ENCODE measurements at places on chromosomes 16 and 17.

DNA sequence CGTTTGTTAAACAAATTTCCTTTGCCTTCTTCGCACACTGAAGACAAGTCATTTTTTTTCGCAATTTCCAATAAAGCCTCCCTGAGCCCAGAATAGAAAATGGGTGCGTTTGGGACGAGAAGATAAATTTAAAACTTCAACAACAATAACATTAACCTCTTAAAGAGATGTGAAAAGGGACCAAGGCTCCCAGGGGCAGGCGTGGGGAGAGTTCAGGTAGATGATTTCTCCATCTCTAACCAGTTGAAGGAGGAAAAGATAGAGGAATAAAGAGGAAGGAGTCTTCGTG lies 1.3 kb upstream of the HOXB4 start:
- no peak for DNase-seq

GRCh38 chr17:46148247-46148646 lies 45.0 kb downstream of the KANSL1 start:
- DNase-seq = no peak

- peak; percentile 55 for DNase-seq
Measured at GRCh38 chr17:49696233-49696761, 11.5 kb downstream of the SLC35B1 start.

DNA sequence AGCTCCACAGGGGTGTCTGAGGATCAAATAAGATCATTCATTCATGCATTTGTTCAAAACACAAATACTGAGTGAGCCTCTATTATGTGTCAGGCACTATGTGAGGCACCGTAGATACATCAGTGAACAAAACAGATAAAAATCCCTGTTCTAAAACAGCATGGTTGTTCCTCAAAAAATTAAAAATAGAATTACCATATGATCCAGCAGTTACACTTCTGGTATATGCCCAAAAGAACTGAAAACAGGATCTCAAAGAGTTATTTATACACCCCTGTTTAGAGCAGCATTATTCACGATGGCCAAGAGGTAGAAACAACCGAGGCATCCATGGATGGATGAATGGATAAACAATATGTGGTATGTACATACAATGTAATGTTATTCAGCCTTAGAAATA lies 15.4 kb downstream of the PIPOX start:
- no peak for DNase-seq

DNA sequence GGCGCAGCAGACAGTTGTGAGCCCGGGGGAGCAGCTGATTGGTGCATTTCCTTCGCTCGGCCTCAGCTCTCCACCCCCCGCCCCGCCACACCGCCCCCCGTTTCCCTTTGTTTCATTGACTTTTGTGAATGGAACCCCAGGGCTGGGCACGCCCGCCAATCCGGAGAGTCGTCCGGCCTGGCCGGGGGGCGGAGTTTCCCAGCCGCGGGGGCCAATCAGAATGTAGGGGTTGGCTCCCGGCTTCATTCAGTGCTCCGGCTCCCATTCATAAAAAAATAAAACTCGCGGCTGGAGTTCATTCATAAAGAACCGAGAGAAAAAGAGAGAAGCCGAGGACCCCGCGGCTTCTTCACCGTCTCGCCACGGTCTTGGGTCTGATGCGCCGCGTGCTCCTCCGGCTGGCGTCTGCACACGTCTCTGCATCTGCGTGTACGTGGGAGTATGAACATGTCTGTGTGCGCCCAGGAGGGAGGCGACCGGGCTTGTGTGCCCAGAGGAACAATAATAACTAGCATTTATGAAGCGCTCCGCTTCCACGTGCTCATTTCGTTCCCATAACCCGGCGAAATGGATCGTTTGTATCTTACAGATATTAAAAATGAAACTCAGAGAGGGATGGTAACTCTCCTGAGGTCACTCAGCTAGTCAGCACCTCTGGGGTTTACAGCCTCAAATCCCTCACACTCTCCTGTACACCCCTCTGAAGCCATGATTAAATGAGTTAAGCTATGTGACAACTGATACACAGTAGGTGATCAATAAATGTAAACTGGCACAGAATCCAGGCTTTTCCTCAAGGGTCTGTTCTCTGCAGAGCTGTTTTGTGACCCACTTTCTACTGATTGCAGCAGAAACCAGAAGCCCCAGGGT lies at the start of gene ETV4:
Gene ETV4 (minus strand): TSS at position 22 of the 870 bp plus-strand sequence. CDS start 723 bp downstream, outside the sequence.
- DNase-seq = peak; percentile 91

DNA sequence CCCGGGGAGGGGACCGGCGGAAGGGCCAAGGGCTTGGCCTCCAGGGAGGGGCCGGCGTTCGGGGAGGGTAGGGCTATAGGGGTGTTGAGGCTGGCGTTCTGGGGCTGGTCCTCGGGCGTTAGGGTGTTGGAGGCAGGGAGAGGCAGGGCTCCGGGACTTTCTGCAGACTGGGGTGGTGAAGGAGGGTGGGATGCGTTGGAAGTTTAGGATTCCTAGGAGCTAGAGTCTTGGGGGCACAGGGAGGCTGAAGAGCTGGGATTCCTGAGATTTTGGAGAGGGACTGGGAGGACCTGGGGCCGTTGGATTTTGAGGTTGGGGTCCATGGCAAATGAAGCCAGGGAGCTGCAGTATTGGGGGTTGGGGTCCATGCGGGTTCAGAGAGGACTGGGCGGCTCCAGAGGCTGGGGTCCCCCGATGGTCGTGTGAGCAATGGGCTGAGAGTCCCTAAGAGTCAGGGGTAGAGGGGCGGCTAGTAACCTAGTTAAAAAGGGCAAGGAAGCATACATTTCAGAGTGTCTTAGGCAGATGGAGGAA lies 740 bp downstream of the NFATC2IP start:
- peak; percentile 33 for DNase-seq

GRCh38 chr16:85445779-85446222 lies 167.3 kb upstream of the GSE1 start:
- DNase-seq = no peak

DNA sequence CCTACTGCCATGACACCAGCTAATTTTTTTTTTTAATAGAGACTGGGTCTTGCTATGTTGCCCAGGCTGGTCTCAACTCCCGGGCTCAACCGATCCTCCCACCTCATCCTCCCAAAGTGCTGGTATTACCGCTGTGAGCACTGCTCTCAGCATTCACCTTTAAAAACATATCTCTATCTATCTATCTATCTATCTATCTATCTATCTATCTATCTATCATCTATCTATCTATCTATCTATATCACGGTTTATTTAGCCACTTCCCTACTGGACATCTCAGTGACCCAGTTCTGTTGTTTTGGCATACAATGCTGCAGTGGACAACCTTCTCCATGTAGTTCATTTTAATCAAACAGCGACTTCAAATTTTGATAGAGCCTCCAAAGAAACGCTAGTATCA lies 1.3 kb upstream of the PHAF1 start:
- no peak for DNase-seq

DNA sequence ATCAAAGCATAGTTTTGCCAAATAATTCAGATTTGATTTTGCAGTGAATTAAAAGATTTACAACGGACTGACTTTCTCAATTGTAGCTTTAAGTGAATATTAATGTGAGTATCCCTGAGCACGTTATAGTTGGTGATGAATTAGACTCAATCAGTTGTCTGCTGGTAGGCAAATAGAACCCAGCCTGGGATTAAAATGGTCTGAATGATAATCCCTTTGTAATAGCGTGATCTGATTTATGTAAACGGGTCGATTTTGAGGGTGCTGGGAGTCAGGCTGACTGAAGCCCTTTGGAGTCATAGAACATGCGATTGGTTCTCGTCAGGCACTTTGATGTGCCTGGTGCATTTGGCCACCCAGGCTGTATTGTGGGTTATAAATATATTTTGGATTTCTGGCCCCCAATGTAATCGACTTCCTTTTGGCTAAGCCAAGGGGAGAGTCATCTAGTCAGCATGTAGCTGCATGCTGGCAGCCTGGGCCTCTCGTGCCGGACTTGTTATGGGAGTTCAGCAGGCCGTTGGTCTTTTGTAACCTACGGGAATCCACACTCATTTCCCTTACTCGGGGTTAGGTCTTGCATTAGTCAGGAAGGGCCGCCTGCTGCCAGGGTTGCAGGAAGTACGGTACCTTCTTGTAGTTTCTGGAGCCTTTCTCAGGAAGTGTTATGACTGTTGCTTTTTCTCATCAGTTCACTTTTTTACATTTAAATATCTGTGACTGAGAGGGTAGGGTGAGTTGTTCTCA lies 5.4 kb downstream of the PGS1 start:
- DNase-seq = peak; percentile 72

DNA sequence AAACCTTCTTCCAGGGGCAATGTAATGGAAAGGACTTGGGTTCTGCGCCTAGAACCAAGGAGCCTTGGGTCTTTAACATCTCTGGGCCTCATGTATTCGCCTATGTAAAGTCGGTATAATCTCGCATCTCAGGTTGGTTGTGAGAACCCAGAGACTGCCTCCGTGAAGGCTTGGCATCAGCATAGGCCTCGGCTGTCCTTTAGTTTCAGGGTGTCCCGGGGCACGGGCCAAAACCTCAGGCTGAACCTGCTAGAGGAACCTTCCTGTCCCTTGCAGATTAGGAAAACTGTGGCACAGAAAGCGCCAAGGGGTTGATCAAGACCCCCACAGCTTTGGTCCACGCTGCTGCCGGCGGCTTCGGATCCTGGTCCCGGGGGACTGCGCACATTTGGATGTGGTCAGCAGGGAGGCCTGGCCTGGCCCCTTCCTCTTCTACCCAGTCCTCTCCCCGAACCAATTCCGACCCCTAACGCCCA lies 772 bp upstream of the PHAF1 start:
- no peak for DNase-seq

DNA sequence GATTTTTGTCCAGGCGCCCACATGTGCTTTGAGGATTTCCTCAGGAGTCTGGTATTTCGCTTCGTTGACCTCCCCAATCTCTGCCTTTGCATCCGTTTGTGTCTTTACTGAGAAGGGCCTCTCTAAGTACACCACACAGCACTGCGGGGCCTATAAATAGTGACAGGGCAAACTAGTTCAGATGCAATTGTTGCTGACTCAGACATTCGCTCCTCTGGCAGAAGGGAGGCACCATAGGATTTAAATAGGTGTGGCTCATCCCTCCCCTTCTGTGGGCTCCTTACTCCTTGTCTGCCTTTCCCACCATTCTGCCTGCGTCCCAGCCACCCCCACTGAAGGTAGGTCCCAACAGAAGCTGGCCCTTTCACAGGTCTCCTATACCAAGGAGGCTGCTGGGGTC lies 192.3 kb downstream of the SHISA9 start:
- DNase-seq = no peak

GRCh38 chr17:12605222-12605621 lies 60.5 kb upstream of the MYOCD start:
- no peak for DNase-seq

- DNase-seq = no peak
Measured at GRCh38 chr17:43411369-43411677, 12.5 kb downstream of the ARL4D start.

- DNase-seq = no peak
Measured at GRCh38 chr17:68033636-68034451, 1.7 kb upstream of the KPNA2 start.

GRCh38 chr16:3654249-3654991 lies at the start of gene DNASE1:
Gene DNASE1 (plus strand): TSS chr16:3654691. CDS start chr16:3655374, 683 bp downstream.
- peak; percentile 40 for DNase-seq

DNA sequence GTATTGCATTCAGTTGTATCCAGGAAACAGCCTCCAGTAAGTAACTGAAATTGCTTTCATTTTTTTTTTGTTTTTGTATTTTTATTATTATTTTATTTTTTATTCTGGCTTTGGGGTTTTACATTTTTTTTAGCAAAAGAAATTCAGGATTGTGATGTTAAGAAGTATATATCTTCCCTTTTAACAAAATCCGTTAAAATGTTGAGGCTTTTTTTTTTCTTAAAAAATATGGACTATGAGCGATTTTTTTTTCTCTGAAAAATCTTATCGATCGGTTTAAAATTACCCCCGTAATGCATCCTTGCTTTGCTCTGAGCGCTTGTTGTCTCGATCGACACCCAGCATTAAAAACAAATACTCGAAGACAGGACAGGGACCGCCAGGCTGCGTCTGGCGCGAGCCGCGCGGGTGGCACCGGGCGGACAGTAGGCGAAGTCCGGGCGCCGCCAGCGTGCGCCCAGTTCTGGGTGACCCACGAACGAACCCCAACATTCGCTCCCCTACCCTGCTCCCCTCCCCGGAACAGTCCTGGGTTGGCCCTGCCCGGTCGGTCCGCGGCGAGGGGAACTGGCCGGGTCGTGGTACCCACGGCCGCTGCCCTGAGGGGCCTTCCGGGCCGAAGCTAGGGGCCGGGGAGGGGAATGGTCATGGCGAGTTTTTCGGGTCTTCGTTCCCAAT lies 482 bp downstream of the BAHCC1 start:
- no peak for DNase-seq

DNA sequence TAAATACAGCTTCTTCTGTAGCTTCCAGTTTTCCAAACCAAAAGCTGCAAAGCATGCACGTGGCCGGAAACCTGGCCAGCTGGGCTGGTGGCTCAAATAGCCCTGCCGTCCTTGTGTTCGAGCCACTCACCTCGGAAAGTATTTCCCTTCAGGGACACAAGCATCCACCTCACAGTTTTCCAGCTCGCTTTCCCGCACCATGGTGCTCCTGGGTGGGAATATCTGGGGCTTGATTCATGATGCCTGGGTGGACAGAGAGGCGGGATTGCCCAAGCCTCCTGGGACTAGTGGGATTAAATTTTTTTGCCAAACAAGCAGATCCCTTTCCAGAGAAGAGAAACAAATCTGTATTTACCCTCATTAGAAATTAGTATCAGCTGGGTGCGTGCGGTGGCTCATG lies 7.1 kb upstream of the MVD start:
- no peak for DNase-seq

DNA sequence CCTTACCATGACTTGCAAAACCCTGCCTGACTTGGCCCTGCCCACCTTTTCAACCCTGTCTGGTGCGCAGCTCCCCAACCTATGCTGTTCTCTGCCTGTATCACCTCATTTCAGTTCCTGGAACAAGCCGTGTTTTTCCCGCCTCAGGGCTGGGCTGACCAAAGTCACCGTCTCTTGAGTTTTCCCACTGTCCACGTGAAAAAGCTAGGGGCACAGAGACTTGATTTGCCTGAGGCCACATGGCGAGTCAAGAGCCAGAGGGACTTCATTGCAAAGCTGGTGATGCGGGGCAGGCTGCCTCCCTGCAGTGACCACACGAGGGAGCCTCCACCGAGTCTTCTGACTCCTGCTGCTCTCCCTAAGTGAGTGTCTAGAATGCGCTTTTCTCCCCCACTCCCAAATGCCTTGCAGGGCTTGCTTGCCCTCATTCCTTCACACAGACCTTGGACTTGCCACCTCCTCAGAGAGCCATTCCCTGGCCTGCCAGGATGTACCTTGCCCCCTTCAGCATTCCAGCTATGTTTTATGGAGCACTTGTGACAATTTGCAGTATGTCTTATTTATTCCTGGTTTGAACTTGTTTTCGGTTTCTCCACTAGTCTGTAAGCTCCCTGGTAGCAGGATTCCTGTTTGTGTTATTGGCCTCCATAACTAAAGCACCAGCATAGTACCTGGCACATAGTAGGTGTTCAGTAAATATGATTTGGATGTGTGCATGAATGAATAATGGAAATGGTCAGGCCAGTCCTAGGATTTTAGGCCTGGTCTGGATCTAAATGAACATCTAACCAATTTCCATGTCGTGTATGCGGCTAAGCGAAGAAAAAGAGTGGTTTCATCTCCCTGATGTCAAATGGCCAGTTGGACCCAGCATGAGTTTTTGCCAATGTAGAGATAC lies 252.3 kb downstream of the SNX29 start:
- DNase-seq = peak; percentile 5

- no peak for DNase-seq
Measured at GRCh38 chr16:70611224-70611598, 35.1 kb upstream of the IL34 start.

Data from stimulated activated CD4-positive, alpha-beta T cell treated with anti-CD3 and anti-CD28 coated beads, Interleukin-12 subunit alpha, Interleukin-12 subunit beta, amount 100 ng/mL, for 48 hours (primary cell).